Astrocyte (in vitro differentiated cells and primary cell): ENCODE measurements at places on chromosomes 5 and 9. TPM values are rescaled to one million over a fixed set of nuclear protein-coding genes. Genes with fewer than 3 reads are reported as not detected.

GRCh38 chr5:176779537-176779936, 30.8 kb upstream of the UNC5A start:
- DNase-seq: no peak

DND1 gene
- total RNA-seq: 1.4 and 1.7 TPM in 2 replicates

WHRN gene
- total RNA-seq: 9.4 and 10.2 TPM in 2 replicates

DNA sequence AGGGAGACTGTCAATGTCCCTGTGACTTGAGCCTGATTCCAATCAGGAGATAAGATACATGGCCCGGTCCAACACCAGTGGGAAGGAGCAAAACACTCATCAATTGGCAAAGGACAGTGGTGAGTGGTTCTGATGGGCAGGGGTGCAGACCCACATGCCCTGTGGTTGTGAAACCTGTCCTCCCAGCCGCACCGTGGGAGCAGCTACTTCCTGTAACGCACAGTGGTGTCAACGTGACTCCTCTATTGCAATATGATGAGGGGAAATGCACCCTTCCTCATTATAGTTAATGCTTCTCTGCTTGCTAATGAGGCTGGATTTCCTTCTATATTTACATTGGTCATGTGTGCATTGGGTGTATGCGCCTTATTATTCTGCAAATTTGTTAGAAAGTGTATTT, 223.0 kb downstream of the IRX1 start:
- DNase-seq: no peak

DNA sequence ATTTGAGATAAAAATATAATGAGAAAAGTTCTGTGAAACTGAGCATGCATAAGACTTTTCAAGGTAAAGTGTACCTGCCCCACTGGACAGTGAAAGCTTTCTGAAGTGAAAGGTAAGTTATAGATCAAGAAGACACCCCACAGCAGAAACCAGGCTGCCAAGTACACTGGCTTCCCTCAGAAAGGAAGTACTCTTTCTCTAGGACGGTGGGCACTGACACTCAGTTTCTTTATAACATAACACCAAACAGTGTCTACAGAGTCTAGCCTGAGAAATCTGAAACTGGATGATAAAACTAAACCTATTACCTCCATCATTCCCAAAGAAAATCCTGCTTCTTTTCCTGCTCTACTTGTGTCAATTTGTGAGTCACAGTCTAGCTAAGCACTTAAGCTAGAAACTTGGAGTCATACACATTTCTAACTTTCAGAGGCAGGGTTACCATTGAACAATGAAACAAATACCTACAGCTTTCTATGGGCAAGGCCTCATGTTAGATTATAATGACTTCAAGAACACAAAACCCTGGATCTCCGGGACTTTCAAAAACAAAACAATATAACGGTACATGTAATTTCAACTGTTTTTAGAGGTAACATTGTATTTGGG, 136.7 kb downstream of the CPLANE1 start:
- peak; percentile 8 for DNase-seq

DNA sequence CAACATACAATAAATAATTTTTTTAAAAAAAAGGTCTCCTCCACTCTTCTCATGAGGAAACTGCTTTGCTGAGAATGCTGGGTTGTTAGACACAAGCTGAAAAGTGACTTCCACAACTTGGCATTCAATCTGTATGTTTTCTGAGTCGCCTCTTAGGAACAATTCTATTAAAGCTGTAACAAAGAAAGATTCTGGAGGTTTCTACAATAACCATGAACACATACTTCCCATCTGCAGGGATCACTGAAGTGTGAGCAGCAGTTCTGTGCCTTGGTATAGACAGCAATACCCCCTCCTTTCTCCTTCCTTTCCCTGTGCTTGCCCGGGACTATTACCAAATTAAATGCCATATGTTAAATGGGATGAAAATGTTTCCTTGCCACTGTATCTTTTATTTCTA, 1.5 kb downstream of the DIRAS2 start:
- no peak for DNase-seq

DNA sequence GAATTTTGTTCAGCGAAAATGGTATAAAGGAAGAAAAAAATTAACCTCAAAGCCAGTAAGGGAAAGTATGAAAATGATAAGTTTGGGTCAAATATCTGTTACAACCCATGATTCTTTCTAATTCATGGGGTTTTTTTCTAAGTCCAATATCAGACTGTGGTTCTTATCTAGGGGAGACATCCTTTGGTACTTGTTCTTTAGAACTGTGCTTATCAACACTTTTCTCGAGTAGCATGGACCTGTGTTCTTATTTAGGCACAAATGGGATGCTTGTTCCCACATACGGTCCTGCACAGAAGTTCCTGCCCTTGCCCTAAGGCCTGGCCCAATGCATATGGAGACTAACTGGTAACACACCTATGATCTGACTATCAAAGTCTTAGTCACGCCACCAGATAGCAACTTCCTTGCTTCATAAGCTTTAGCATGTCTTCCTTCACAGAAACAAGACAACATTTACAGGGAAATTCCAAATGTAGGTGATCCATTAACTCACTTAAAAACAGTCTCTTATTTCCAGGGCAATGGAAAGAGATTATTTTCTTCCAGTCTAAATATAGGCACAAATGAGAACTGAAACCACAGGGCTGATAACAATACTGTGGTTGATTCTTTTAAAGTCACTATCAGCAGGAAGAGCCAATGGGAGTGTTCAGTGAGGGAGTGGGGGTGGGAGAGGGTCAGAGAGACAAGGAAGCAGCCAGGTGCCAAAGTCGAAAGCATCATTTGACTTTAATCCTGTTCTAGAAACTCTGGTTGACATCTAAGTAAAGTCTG, 268.8 kb upstream of the ANKRD55 start:
- peak; percentile 63 for DNase-seq

HDAC3 gene
- total RNA-seq: 60.7 and 63.8 TPM in 2 replicates

DNA sequence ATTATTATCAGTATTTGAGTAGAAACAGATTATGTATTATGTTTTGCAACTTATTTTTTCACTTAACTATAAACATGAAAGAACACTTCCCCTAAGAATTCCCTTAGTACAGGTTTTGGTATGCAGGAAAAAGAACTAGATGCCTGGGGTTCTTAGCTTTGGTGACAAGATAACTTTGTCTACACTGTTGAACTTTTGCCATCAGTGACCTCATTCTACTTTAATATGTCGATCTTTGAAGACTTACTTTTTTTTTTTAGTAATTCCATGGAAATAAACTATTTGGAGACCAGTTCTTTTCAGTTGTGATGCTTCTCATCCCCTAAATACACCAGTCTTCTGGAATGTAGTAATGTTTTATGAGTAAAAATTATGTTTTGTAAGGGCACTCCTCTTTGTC, 34.3 kb downstream of the ZNF462 start:
- peak; percentile 62 for DNase-seq
